ENCODE measurements at places on chromosomes 7 and 10.

GRCh38 chr7:40680657-40681056 lies 545.9 kb downstream of the SUGCT start:
- DNase-seq = no peak

- no peak for DNase-seq
Measured at GRCh38 chr7:110568388-110568787, 522.5 kb upstream of the LRRN3 start.

- DNase-seq = peak; percentile 92
Measured at GRCh38 chr10:71868192-71868697, 17.2 kb upstream of the PSAP start.

DNA sequence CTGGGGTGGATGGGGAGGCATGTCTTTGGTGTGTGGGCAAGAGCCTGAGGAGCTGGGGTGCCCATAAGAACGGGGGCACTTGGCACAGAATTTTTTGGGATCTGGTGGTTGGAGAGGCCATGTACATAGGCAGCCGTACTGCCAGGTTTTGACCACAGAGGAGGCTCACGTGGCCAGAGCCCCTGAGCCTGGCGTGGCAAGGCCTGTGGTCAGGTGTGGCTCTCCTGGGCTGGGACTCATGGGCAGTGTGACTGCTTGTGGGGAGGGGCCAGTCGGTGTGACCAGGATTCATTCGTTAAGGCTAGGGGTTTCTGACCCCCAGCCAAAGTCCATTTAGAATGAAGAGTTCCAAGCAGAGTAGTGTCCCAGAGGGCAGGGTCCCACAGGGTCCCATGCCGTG lies 38.2 kb downstream of the AGAP3 start:
- DNase-seq = no peak

DNA sequence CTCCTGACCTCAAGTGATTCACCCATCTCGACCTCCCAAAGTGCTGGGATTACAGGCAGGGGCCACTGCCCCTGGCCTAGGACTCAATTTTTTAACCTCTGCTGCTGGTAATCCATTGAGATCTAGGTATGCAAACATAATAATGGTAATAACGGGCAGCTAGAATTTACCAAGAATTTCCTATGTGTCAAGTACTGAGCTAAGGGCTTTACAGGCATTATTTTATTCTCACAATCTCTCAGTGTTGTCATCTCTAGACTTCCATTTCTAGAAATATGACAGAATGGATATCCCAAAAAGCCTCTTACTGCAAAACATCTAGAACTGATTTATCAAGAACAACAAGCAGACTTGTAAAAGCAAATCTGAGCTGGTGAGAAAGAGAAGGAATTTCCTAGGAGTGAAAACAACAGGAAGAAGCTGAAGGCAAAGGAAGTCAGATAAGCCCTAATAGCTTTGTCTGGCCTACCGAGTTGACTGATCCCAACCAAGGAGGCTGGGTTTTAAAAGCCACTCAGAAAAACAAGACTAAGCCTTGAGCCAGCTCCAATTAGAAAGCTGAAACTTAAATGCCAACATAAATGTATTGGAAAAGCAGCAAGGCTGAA lies 70.6 kb downstream of the CCDC71L start:
- DNase-seq = no peak

GRCh38 chr7:96720843-96721242 lies 11.2 kb upstream of the SEM1 start:
- no peak for DNase-seq

DNA sequence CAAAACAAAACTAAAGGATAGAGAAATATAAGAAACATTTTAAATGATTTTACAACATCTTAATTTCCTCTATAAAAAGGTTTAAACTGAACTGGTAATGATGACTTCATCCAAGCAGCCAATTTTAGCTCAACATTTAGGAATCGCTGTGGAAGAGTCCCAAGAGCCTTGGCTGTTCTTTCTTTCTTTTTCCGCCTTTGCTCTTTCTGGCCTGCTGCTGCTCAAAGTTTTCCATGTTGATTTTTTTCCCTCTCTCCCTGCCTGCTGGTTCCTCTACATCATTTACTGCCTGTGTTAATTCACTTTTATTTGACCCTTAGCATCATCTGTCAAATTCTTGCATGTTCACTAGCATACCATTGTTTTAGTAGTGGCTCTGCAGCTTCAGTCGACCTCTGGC lies 146.9 kb downstream of the EVX1 start:
- DNase-seq = no peak

DNA sequence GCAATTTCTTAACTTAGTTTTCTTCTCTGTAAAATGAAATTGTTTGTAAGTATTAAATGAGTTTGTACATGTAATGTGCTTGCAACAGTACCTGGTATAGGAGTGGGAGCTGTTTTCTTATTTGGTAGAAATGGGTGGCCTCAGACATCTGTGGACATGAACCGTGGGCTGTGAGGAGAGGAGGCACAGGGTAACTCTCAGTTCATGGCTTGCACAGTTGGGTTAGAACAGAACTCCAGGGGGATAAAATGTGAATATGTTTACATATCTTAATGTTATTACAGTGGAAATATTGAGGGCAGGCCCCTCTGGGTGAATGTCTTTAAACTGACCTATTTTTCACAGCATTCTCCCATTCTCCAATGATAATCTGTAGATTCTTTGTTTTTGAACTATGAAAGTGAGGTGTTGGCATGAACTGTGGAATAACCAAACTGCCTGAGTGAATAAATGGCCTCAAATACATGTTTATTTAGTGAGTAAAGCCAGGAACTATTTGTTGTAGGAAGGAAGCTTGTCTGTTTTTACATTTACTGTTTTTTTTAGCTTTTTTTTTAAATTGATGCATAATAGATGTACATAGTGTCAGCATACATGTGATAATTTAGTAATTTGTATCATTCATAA lies 2.6 kb downstream of the ABCA13 start:
- DNase-seq = no peak

- no peak for DNase-seq
Measured at GRCh38 chr7:16785321-16785720, 19.5 kb downstream of the AGR2 start.

GRCh38 chr7:141012044-141012685 lies 2.6 kb downstream of the MRPS33 start:
- peak; percentile 6 for DNase-seq

- DNase-seq = no peak
Measured at GRCh38 chr7:35261476-35262285, 7.8 kb upstream of the TBX20 start.

DNA sequence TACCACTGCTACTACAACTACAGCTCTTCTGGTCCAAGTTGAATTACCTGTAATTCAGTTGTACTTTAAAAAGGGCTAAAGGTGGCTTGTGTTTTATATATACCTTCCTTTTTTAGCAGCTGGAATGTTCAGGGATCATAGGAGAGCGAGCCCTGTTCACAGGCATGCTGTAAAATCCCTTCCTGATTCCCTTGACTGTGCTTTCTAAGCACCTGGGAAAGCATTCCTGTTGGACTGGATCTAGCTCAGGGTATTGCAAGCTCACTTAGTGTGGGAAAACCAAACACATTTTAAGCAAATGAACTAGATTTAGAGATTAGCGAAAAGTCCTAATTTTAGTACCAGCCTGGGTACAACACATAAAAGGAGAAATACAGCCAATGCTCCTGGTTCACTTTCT lies 31.5 kb downstream of the BPGM start:
- DNase-seq = no peak

DNA sequence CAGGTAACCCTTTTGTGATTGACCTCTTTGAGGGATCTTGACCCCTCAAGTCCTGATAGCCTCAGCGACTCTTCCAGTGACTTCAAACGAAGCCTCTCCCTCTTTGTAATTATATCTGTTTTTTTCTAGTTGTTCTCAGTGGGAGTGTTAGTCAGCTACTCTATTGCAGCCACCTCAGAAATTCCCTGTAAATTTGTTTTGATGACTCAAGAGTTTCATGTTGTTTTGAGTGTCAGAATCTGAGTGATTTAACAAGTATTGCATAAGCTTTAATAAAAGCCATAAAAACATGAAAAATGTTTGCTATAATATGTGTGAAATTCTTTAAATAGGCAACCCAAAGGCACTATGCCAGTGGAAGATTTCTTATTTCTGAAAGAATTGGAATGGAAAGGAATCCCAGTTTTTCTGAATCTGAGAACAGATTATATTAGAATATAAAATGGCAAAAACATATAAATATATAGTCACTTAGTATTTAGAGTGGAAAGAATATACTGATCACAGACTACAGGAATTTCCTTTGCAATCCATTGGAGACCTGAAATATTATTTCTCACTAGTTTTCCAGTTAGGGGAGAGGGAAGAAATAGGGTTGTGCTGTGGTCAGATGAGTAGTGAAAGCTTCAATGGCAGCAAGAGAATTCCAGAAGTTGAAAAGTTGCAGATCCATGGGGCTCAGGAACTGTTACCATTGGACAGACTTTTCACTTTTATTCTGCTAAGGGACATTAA lies 94.4 kb upstream of the SEMA3C start:
- DNase-seq = peak; percentile 68

DNA sequence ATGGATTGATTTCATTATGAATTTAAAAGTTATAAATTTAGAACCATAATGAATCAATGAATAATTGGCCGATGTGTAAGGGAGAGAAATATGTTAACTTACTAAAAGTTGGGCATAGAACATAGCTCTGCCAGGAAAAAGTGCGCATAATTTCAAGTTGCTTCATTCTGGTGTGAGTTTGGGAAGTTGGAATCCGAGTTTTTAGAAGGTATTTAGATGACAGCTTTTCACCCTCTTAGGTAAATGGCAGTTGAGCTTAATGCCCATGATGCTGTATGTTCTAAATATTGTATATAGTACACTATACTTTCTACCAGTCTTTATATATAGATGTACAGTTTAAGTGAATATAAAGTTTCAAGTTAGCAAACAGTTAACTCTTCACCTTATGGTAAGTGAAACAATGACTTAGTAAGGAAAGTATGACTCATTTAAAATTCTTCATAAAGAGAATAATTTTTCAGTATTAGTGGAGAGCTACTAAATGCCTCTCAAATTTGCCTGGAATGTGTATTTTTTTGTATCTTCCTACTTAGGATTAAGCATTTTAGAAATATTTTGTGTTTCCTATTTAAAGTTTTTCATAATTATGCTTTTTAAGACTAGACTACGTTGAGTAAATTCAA lies 1.6 kb downstream of the C1GALT1 start:
- DNase-seq = no peak
